ENCODE measurements at places on chromosomes 16 and 17.
A peak's percentile ranks its signal among the peaks of the same experiment; 100 is the strongest.

GRCh38 chr17:37746617-37747016 lies 1.8 kb upstream of the HNF1B start:
- DNase-seq = no peak

DNA sequence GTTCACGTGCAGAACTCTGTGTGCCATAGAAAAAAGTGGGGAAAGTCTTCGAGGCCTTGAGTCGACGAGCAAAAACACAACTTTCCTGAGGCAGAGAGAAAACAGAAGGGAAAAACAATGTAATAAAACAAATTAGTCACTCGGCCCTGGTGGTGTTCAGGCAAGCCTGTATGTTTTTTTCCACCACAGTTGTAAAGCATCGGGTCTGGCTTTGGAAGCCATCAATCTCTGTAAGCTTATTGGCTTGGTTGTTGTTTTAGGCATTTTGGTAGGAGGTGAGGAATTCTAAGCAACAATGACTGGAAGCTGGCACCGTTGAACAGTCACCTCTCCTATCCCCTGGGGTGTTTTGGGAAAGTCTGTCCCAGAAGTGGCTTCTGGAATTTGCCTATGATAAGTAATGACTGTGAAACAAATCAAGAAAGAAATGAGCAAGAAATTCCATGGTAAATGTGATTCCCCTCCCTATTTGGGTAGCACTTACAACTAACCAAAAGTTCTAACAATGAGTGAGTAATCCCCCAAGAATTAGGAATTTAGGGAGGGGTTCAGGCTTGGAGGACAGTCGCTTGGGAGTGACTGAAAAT lies 2.8 kb downstream of the CDH13 start:
- DNase-seq = no peak

GRCh38 chr17:28744104-28744971 lies 527 bp downstream of the TRAF4 start:
- DNase-seq = peak; percentile 48

- no peak for DNase-seq
Observed at GRCh38 chr17:17235212-17236174, 1.5 kb downstream of the FLCN start.

GRCh38 chr16:31458073-31458843 lies 1.0 kb upstream of the ARMC5 start:
- DNase-seq = peak; percentile 28

DNA sequence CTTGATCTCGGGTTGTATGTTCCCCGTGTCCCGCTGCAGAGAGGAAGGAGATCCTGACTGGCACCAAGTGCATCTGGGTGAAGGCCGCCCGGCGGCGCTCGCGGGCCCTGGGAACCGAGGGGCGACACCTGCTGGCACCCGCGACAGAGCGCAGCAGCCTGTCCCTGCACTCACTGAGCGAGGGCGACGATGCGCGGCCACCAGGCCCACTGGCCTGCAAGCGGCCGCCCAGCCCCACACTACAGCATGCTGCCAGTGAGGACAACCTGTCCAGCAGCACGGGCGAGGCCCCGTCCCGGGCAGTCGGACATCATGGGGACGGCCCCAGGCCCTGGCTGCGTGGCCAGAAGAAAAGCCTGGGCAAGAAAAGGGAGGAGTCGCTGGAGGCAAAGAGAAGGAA lies 7.5 kb downstream of the BTBD17 start:
- peak; percentile 73 for DNase-seq

DNA sequence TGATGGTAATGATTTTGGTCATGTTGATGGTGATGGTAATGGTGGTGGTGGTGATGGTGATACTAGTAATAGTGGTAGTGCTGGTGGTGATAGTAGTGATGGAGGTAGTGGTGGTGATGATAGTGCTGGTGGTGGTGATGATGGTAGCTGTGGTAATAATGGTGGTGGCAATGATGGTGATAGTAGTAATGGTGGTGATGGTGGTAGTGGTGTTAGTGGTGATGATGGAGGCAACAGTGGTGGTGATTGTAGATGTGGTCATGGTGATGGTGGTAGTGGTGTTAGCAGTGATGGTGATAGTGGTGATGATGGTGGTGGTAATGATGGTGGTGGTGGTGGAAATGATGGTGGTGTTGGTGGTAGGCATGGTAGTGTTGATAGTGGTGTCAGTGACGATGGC lies 127.0 kb upstream of the RPL38 start:
- no peak for DNase-seq

Data from A673 (cell line).